ENCODE measurements at places on chromosomes 4 and X. TPM values are rescaled to one million over a fixed set of nuclear protein-coding genes. Genes with fewer than 3 reads are reported as not detected.

ASMT gene
- total RNA-seq: not detected

FGG gene
- not detected for total RNA-seq

TRIML1 gene
- not detected for total RNA-seq

LANCL3 gene
- total RNA-seq: 0.49 TPM

FAAH2 gene
- 7.3 TPM for total RNA-seq

DNA sequence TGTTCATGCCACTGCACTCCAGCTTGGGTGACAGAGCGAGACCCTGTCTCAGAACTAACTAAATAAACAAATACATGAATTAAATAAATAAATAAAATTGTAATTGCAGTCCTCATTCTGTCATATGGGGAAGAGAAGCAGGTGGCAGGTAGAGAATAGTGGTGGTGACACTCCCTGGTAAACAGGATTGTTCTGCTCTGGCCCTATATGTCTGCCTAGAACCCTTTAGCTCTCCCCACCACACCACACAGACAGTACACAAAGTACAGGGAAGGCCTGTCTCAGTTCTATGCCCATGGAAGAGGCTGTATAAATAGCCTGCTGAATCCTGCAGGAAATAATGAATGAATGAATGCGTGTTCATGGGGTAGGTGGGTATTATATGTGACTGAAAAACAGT is 117.7 kb downstream of the CEP135 start:
- peaks cover 6% of the 10 kb centered on the region for H3K27me3 ChIP-seq
- no peak overlapping the region for H3K4me3 ChIP-seq
- H3K4me1 ChIP-seq: no peaks in the 10 kb centered on the region

DNA sequence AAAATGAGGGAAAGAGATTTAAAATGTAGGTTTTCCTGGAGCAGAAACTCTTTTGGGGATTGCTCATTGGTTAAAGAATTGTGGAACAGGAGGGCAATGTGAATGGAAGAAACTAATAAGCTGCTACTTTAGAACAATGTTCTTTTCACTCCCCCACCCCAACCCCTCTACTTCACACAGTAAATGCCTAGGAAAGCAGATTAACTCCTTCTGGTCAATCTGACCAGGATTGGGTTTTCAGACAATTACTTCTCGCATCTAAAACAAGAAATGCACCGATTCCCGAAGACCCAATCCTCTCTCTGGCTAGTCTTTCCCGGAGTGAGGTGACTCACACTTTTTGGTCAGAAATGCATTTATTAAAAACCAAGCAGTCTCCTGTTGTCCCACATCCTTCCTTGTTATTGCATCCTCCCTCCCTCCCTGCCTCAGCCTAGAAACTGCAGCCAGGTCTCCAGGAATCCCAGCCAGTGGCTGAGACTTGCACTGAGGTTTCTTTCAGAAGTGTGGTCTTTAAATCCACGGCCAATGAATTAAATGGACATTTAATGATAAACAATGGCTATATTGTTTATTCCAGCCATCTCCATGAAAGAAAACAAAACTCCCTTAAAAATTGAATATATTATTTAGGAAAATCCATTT is 21.4 kb downstream of the MFAP3L start:
- H3K4me3 ChIP-seq: no peak overlapping the region
- peaks cover 4% of the 10 kb centered on the region for H3K27me3 ChIP-seq

GRCh38 chr4:86721412-86721811 is 127.3 kb downstream of the PTPN13 start:
- H3K27ac ChIP-seq: no peak overlapping the region
- H3K36me3 ChIP-seq: no peaks in the 10 kb centered on the region
- H3K4me1 ChIP-seq: no peaks in the 10 kb centered on the region
- no peak overlapping the region for H3K4me3 ChIP-seq
- DNase-seq: no peak

GRCh38 chrX:111567542-111568255 is 56.3 kb downstream of the SERTM2 start:
- H3K36me3 ChIP-seq: no peaks in the 10 kb centered on the region
- no peaks in the 10 kb centered on the region for H3K4me1 ChIP-seq
- H3K4me3 ChIP-seq: no peak overlapping the region
- DNase-seq: no peak

DNA sequence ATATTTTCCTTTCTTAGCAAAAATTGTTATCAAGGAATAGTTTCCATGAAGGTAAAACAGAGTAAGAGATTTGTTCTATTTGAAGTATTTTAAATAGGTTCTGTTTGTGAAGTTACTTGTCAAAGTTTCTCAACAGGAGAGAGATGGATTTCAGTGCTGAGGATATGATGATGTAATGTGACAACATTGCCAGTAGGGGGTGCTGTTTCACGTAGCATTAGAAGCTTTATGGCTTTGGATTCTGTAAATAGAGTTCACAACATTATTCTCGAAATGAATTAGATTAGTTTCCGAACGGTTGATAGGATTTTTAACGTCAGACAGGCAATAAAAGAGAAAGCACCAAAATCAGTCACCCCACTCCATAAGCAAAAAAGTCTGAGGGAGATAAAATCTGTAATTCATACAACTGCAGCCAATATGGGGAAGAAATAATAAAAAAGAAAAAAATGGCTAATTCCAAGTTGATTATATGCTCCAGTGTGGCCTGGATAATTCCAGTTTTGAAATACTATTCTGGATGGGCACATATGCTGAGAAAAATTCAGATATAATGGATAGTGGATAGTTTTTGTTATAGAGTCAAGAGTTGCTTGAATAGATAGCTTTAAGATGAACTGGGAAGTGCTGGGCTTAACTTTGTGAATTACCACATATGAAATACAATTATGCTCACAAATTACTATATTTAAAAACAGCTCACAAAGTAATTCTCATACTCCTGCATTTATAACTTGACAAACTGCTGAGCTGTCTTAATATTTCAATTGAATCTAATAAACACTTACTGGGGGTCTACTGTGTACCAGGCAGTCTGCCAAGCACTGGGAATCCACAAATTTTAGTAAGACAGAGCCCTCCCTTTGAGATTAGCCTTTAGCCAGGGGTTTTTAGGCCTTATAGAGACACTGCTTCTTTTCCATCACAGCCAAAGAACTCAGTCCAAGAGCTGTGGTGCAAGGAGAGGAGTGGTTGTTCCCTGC is 109.1 kb downstream of the GPAT3 start:
- H3K4me3 ChIP-seq: no peak overlapping the region
- no peak overlapping the region for H3K27ac ChIP-seq
- H3K4me1 ChIP-seq: peaks cover 4% of the 10 kb centered on the region

DNA sequence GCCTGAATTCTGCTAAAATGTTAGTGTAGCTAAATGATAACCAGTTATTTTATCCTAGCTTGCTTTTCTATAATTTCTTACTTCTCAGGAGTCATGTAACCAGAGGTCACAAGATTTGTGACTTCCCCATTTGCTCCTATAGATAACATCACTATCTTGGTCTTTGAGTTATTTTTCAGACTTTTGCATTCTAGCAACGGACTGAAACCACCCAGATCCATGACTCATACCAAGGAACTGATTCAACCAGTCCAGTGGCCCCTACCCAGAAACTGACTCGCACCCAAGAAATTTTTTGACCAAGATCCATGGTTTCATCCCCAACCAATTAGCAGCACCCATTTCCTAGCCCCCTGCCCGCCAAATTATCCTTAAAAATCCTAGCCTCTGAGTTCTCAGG is 50.0 kb downstream of the IQCM start:
- no peak for DNase-seq
- no peak overlapping the region for H3K4me3 ChIP-seq
- no peak overlapping the region for H3K27ac ChIP-seq
- H3K36me3 ChIP-seq: no peaks in the 10 kb centered on the region
- no peaks in the 10 kb centered on the region for H3K4me1 ChIP-seq

GRCh38 chrX:12709047-12709446 is 82.2 kb upstream of the PRPS2 start:
- no peak overlapping the region for H3K27ac ChIP-seq
- no peaks in the 10 kb centered on the region for H3K27me3 ChIP-seq
- H3K36me3 ChIP-seq: no peaks in the 10 kb centered on the region
- DNase-seq: no peak
- H3K4me3 ChIP-seq: no peak overlapping the region

Data from activated T-helper 1 cell treated with anti-CD3 and anti-CD28 coated beads, Interleukin-12 subunit alpha, Interleukin-12 subunit beta, Interleukin-2, Interleukin-4 antibody, amounts not matched to agents 30 ng/mL and 10 ng/mL and 1 ng/mL, durations not matched to agents 14 hours and 24 hours and 36 hours (primary cell).